Non-pigmented ciliary epithelial cell (primary cell): ENCODE measurements at places on chromosomes 2 and 18.

DNA sequence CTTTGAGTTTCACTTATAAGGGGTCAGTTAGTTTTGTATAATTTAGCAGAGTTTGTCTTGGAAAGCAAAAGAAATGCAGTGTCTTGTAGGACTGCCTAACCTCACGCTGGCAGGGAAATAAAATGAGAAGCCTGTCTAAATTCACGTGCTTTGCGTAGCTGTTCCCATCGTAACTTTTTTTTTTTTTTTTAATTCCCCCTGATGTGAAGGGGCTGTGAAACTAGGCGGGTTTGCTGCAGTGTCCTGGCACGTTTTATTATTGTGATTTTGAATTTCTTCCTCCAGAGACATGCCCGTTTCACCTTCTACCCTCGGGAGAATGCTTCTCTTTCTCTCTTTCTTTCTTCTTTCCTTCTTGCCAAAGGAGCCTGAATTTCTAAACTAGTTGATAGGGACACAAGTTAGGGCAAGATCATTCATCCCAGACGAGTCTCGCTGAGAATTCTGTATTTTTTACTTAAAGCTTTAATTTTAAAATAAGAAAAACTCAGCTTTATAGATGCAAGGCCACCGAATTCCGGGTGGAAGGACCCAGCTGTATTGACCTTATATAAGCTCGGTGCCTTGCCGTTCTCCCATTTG is 2.3 kb downstream of the MEIS1 start:
- DNase-seq = no peak

GRCh38 chr2:16296331-16297250 is 356.2 kb downstream of the MYCN start:
- no peak for DNase-seq

DNA sequence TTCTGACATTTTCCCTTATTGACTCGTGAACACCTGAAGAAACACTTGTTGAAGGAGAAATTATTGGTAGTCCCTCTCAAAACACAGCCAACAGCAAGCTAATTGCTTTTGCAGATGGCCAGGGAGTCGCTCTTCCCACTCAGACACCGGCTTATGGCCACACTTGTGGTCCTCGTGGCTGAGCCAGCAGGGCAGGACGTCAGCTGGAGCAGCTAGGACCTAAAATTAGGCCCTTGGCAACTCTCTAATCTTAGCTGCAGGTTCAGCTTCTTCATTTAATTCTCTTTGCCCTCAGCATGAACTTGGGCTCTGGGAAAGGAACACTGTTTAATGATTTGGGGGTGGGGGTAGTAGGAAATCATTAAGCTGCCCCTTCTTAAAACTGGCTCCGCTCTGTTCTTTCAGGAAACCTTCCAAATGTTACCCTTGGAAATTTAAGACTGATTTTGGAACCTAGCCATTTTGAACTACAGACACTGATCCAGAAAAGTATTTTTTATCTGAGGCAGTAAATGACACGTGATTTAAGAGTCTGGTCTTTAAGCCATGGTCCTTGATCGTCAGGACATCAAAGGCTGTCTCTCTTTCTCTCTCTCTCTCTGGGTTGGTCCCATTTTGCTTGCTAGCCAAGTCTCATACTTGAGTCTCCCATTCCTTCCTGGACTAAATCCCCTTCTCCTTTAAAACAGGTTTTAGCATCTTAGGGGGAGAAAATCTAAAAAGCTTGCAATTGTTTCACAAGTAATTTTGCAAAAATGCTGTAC is 77.5 kb downstream of the CDK15 start:
- DNase-seq = no peak

- no peak for DNase-seq
These were observed 2.4 kb downstream of the AGAP1 start for GRCh38 chr2:235496239-235496621.

DNA sequence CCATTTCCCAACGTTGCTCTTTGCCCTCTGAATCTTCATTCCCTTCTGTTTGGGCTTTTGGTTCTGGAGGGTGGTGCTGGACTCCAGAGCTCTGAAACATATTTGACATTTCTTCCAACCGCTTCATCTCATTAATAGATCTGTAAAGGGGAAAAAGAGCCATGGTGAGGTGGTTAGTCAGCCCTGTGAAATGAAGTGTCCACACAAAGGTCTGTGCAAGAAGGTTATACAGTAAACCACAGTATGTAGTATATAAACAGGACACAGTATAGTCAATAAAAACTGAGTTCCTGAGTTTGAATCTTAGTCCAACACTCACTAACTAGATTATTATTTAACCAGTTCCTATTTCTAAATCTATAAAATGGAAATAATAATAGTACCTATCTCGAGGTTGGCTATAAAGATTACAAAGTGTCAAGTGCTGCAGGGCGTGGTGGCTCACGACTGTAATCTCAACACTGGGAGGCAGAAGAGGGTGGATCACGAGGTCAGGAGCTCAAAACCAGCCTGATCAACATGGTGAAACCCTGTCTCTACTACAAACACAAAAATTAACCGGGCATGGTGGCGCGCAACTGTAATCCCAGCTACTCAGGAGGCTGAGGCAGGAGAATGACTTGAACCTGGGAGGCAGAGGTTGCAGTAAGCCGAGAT is 13.1 kb downstream of the STARD7 start:
- no peak for DNase-seq

GRCh38 chr2:233553366-233553765 is 13.2 kb downstream of the USP40 start:
- no peak for DNase-seq

DNA sequence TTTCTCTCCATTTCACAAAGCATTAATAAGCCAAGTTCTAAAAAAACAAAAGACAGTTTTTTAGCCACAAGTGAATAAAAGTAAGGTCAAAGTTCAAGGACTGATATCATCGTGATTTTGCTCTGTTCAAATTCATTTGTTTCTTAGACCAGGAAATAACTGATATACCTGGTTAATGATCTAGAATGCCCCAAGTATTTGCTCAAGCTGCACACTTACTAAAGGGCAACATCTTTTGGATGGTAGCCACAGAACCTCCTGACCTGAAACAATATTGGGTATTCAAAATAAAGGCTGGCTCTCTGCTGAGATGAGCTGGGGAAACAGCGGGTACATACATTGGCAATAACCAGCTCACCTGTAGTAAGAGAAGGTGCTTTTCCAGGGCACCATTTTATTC is 314.7 kb upstream of the LYPD1 start:
- no peak for DNase-seq

DNA sequence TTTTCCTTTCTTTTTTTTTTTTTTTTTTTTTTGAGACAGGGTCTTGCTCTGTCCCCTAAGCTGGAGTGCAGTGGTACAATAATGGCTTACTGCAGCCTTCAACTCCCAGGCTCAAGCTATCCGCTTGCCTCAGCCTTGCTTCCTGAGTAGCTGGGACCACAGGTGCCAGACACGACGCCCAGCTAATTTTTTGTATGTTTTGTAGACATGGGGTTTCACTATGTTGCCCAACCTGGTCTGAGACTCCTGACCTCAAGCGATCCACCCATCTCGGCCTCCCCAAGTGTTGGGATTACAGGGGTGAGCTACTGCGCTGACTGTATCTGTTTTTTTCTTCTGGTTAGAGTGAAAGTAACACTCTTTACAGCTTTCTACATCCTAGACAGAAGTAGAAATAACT is 240.3 kb upstream of the FBXO11 start:
- no peak for DNase-seq

DNA sequence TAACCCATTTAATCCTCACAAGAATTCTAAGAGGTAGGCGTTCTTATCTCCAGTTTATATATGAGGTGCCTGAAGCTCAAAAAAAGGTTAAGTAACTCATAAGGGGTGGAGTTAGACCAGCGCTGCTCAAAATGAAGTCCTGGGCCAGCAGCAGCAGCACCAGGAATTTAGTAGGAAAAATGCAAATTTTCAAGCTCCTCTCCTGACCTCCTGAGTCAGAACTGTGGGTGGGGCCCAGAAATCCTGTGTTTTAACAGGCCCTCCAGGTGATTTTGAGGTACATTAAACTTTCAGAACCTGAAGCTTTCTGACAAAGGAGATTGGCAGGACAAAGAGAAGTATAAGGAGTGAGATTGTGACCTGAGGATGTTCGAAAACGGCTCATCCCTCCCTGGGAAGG is 66.0 kb upstream of the CCDC85A start:
- DNase-seq = no peak

DNA sequence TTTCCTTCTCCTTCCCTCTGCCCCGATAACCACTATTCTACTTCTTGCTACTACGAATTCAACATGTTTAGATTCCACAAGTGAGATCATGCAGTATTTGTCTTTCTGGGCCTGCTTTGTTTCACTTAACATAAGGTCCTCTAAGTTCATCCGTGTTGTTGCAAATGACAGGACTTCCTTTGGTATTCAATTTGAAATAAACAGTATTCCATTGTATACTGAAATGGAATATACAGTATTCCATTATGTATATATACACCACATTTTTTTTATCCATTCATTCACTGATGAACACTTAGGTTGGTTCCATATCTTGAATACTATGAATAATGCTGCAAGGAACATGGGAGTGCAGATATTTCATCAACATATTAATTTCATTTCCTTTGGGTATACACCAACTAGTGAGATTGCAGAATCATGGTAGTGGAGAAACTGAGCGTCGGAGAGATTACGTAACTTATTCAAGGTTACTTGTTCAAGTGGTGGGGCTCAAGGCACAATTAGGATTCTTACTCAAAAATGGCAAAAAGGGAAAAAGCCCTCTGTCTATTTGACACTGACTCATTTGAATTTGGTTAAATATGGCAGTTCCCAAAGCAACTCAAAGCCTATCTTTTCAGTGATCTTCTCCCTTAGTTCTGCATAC is 85.1 kb downstream of the CHN1 start:
- DNase-seq = no peak

DNA sequence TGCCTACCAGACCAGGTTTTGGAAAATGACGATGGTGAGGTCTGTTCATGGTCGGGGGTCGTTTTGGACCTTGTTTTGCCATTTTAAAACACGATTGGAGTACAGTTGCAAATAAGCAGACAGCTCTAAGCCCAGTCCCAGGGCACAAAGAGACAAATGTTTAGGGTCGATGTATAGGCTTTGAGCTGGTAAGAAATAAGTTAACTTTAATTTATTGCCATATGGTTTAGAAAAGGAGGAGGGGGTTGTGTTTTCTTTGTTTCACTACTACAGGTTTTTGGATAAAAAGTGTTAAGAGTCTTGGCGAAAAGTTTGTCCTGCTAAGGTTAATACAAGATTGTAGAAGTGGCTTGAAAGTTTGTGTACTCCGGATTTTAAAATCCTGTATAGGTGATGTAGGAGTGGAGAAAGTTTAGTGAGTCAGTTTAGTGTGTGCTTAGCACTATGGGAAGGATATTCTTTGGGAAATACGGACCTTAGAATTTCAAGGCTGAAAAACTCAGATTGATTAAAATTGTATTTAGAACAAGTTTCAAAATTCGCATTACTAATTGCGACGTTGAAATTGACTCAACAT is 1.3 kb downstream of the KCMF1 start:
- no peak for DNase-seq

DNA sequence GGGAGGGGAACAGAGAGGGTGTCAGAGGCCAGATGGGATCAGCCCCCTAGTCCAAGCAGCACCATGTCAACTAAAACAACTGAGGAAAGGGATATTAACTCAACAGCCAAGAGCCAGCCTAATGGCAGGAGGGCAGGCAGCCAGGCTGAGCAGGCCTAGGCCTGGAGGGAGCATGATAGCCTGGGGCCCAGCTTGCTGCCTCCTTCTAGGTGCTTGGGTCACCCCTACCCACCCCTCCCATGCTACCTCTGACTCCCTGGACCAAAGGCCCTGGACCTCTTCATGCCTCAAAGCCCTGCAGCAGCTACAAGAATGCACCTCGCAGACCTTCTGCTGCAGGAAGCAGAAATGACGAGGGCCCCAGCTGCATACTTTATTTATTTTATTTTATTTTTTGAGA is 22.1 kb upstream of the TNS1 start:
- no peak for DNase-seq

DNA sequence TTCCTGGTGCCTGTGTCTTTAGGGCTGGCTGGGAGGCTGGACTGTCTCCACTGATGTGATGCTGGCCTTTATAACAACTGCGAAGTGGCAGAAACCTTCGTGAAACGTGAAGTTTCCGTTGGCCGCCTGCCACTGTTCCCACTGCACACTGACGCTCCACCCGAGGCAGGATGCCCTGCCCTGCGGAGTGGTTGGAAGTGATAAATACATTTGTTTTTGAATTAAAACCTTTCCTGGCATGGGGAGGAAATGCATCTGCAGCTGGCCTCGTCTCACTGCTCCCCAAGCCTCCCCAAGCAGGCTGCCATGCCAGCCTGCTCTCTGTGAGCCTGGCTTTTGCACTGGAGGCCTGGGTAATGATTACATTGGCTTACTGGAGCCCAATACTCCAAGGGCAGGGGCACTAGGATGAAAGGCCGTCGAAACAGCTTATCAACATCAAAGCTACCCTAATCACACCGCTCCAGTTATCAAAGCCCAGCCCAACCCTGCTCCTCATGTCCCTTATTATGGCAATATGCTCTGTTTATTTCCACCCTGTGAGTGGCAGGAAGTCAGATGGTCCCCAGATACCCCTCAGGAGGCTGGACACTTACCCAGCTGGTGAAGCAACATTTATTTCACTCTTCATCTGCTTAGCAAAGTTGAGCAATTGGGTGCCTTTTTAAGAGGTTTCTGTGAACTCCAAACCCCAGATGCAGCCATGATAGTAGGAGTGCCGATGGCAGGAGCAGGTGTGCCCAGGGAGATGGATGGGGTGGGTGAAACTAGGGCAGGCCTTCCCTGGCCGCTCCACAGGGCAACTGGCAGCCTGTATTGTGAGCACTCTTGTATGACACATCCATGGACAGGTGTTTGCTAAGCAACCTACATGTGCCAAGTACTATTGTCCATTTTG is 97.4 kb upstream of the ITGA6 start:
- no peak for DNase-seq

- no peak for DNase-seq
These were observed 3.6 kb upstream of the TFCP2L1 start for GRCh38 chr2:121288454-121289231.

DNA sequence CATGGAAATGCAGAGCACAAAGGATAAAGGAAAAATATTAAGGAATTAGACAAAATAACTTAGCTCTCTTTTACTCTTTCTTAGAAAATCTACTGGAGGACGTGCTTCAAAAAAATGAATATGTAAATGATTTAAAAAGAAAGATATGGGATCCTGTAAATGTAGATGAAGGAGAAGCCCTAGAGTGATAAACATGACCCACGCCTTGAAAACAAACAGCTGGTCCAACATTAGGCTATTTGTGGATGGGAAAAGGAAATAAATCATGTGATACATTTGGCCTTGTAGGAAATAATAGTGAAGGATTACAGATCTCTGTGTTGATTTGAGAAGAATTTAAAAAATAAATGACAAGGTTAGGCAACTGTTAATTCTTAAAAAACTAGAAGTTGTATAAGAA is 492.1 kb upstream of the SLC39A10 start:
- DNase-seq = no peak

DNA sequence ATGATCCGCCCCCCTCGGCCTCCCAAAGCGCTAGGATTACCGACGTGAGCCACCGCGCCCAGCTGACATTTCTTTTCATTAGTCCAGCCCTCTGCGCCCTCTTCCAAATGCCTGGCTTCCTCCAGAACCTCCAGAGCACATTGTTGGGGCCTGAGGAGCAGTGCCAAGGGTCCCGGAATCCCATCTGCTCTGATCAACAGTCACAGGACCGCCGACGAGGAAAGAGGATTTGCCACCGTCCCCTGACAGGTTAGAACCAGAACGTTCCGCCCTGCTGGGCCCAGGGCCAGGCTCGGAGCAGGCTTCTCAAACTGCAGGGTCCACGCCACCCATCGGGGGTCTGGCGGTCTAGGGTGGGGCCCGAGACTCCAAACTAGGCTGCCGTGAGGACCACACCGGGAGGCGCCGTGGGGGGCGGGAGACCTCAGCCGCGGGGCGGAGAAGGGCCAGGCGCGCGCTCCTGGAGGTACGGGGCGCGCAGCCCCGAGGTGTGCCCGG is 36.9 kb upstream of the ITM2C start:
- DNase-seq = no peak

GRCh38 chr2:25480561-25480960 is 138.8 kb upstream of the DNMT3A start:
- DNase-seq = no peak
